KBM-7 (cell line): ENCODE measurements at places on chromosomes 12 and 14.

- DNase-seq: no peak
Observed at GRCh38 chr14:72023128-72024042, 91.2 kb downstream of the RGS6 start.

DNA sequence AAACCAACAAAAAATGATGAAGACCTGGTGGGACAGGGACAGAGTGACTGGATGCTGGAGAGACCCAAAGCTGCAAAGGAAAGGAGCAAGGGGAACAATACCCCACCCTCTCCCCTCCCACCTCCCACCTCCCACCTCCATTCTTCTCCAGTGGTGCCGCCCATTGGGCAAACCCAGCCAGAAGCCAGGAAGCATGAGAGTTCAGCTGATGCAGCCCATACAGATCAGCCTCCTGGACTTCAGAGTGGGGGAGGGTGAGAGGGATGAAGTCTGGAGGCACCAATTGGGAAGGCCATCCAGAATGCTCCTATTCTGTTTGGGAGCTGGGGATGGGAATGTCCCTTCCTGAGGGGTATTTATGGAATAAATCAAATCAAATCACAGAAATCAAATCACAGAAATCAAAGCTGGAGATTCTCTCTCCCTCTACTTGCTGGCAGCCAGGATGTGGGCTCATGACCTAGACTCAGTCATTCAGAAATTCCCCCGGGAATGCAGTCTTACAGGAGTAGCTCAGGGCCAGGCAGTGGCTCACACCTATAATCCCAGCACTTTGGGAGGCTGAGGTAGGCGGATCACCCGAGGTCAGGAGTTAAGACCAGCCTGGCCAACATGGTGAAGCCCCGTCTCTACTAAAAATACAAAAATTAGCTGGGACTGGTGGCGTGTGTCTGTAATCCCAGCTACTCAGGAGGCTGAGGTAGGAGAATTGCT lies 31.1 kb downstream of the IRF2BPL start:
- DNase-seq: no peak

- peak; percentile 40 for DNase-seq
Observed at GRCh38 chr12:2403221-2403976, 350.6 kb downstream of the CACNA1C start.

GRCh38 chr12:122870163-122870842 lies 25.6 kb downstream of the VPS37B start:
- no peak for DNase-seq

- DNase-seq: no peak
Observed at GRCh38 chr12:87311206-87311605, 718.0 kb downstream of the C12orf50 start.

DNA sequence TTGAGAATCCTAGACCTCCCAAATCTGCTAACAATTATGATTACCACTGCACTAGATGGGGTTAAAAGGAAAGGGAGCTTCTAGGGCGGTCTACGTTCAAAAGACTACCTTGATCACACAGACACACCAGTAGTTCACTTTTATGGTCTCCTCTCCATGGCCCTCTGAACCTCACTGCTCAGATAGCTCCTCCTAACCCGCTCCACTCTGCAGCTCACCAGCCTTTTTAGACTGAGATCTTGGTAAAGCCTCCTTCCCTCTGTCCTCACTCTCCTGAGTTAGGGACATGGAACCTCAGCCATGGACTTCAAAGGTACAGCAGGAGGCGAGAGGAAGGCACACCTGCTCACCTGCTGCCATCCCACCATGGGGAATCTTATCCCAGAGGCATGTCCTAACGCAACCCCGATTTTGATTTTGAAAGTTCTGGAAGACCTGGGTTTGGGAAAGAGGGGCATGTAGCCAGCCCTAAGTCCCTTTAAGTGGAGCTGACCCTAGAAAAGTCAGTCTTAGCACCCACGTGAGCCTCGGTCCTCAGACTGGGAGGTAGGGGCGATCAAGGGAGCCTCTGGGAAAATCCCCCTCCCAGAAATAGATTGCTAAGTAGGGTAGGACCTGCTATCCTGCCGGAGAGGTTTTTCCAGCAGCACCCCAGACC lies 1.3 kb downstream of the ZNF219 start:
- no peak for DNase-seq

GRCh38 chr12:1716911-1717310 lies 26.0 kb downstream of the ADIPOR2 start:
- DNase-seq: no peak

DNA sequence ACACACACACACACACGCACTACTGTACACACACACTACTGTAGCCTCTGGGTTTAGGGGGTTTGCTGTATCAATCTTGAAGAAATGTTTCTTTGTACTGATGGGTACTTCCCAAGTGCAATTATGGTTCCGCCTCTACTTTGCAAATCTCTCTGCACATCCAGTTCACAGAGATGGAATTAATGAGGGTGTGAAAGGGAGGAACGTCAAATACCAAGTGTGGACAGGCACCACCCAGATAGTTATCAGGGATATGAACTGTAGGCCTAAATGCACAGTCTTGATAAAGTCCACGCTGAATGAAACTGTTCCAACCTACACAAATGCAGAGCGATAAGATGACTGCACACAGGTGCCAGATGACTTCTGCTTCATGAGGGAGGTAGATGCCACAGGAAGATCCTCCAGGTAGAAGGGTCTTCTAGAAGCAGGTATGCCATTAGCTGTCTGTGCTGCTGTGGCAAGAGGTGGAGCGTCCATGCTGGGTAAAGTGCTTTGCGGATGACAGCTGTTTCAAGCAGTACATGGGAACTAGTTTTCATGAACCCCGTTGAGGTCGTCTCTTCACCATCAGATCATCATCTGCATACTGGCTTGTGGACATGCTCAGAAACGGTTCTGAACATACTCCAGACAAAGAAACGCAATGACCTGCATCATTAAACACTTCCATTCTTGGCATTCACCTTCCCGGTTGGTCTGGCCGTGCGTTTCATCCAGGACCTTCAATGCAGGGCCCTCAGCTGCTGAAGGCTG lies 314.3 kb upstream of the RTL1 start:
- no peak for DNase-seq

GRCh38 chr12:72995616-72996015 lies 723.4 kb downstream of the TRHDE start:
- DNase-seq: peak; percentile 16

GRCh38 chr12:80857311-80857710 lies 80.4 kb downstream of the LIN7A start:
- no peak for DNase-seq

- DNase-seq: no peak
Observed at GRCh38 chr12:124363353-124363965, 68.6 kb downstream of the RFLNA start.

DNA sequence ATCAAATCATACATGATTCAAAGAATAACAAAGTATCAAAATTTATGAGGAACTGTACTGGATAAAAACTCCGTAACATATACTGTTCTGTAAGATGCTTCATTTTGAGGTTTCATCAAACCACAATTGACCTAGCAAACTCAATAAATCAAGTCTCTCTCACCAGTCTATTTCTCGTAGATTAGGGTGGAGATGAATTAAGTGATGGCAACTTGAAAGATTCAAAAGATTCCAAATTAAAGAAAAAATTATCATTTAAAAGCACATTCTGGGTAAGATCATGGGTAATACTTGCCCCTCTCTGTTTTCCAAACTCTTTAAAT lies 74.4 kb downstream of the PAPLN start:
- DNase-seq: no peak

DNA sequence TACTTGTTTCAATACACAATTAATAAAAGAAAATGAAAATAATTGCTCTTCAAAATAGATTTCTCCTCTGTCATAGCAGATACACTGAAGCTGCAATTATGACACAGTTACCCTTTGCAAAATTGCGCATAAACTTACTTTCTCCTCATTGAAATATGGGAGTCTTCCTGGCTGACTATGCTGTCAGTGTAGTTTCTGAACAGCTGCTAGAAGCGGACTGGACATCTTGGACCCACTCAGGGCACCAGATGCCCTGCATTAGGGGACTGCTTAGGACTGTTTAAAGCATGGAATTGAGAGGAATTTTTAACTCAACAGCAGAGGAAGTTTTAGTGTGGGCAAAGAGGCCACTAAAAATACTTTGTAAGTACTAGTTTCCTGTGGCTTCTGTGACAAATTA lies 454.9 kb downstream of the ATP23 start:
- DNase-seq: no peak

DNA sequence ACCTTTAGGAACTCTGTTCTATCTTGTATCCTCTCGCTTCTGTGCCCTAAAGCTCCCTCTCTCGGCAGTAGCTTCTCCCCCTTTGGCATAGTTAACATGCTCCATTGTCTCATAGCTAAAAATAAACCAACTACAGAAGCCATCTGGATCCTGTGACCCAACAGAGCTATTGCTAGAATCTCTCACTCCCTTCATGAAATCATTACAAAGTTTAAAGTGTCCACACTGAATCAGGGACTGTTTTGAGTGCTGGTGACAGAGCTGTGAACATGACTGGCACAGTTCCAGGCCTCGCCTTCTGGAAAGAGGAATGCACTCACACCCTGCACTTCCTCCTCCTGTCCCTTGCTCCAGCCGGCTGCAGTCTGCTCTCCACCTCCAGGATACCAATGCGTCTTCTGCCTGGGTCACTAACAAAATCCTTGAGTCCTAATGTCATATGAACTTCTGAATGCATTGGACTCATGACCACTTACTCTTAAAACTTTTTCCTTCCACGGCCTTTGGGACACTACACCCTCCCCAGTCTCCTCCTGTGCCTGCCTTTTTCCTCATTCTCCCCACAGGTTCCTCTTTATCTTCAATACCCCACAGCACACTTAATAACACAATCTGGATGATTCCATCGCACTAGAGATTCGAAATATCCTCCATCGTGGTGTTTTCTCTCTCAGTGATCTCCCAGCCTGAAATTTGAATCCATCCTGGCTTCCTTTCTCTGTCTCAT lies 13.2 kb downstream of the PLBD1 start:
- peak; percentile 90 for DNase-seq

- DNase-seq: peak; percentile 97
Observed at GRCh38 chr12:131222329-131223139, 268.8 kb downstream of the ADGRD1 start.

GRCh38 chr14:96949594-96949993 lies 152.4 kb downstream of the VRK1 start:
- DNase-seq: no peak
